ENCODE measurements at places on chromosomes 3 and 15.

DNA sequence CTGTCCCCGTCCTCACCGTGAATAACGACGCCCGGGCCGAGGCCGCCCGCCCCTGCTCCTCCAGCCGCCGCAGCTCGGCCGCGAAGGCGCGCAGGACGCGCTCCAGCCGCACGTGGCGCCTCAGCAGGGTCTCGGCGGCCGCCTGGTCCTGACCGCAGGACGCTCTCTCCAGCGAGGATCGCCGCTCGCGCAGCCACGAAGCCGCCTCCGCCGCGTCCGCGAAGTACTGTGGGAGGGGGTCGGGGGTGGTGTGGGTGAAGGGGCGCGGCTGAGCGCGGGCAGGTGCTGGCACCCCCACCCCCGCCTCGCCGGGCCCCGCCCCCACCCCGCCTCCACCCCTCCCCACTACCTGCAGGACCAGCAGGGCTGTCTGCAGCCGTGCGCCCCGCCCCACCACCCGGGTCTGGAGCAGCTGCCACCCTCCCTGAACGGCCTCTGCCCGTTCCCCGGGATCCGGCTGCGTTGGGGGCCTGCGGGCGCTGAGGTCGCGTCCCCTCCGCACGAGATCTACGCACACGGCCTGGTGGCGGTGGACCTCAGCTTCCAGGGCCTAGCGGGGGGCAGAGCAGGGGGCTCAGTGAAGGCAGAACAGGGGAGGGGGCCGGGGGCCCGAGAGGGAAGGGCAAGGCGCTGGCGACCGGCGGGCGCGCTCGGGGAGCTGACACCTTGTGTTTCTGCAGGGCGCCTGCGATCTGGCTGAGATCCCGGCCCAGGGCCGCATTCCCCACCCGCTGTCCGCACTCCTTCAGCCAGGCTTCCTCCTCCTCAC lies 11.7 kb downstream of the SPTBN5 start:
- DNase-seq, result no peak

- DNase-seq, result no peak
Measured at GRCh38 chr3:125236331-125236903, 23.9 kb upstream of the SLC12A8 start.

GRCh38 chr3:150759319-150759718 lies 3.6 kb downstream of the SIAH2 start:
- DNase-seq, result no peak

GRCh38 chr3:166446986-166447385 lies 609.8 kb upstream of the BCHE start:
- no peak for DNase-seq

DNA sequence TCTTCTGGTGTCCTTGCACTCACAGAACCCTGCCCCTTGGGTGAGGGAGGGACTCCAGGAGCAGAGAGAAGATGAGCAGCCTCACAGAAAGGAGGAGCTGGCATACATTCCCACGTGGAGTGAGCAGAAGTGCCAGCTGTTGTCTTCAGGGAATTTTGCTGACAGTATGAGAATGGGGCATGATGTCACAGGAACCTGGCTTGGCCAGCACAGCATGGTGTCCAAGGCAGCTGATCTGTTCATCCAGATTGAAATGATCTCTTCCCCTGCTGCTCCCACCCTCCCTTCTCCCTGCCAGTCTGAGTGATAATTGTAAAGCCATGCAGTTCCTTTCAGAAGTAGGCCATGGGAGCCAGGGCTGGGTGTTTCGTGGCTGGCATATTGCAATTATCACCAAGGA lies 53.3 kb downstream of the GJD2 start:
- DNase-seq, result no peak

DNA sequence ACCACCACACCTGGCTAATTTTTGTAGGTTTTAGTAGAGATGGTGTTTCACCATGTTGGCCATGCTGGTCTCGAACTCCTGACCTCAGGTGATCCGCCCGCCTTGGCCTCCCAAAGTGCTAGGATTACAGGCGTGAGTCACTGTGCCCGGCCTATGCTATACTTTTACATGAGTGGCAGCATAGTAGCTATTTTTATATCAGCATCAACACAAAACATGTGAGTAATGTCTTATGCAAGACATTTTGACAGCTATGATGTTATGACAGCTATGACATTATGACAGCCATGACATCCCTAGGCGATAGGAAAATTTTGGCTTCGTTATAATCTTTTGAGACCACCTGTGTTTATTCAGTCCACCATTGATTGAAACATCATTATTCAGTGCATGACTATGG lies 4.1 kb upstream of the NAALADL2 start:
- DNase-seq, result no peak

DNA sequence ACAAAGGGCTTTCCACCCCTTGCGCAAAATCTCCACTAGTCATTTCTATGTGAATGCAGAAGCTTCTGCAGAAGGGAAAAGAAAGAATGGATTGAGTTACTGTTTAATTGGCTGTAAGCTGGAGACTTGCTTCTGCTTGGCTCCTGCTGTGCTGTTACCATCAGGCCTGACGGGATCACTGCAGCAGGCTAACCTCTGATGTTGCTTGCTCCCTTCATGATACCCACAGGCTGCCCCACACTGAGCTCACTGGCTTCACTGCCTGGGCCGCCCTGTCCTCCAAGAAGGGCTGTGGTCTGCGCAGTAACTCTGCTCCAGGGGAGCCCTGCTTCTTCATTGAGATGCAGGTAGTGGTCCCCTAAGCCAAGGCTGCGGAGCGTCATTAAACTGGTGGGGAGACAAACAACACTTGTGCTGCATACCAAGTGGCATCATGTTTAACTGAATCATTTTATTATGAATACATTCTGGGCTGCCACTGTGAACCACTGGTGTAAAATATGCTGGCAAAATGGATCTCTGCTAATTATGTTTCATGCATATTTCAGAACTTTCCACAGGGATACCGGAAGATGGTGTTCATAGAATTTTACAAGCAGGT lies 78.6 kb downstream of the WDR49 start:
- no peak for DNase-seq

- no peak for DNase-seq
Measured at GRCh38 chr3:27095553-27096222, 273.5 kb downstream of the NEK10 start.

GRCh38 chr15:91068966-91069365 lies 31.1 kb upstream of the SV2B start:
- no peak for DNase-seq

- DNase-seq, result no peak
Measured at GRCh38 chr3:118213892-118214291, 820.8 kb downstream of the IGSF11 start.

DNA sequence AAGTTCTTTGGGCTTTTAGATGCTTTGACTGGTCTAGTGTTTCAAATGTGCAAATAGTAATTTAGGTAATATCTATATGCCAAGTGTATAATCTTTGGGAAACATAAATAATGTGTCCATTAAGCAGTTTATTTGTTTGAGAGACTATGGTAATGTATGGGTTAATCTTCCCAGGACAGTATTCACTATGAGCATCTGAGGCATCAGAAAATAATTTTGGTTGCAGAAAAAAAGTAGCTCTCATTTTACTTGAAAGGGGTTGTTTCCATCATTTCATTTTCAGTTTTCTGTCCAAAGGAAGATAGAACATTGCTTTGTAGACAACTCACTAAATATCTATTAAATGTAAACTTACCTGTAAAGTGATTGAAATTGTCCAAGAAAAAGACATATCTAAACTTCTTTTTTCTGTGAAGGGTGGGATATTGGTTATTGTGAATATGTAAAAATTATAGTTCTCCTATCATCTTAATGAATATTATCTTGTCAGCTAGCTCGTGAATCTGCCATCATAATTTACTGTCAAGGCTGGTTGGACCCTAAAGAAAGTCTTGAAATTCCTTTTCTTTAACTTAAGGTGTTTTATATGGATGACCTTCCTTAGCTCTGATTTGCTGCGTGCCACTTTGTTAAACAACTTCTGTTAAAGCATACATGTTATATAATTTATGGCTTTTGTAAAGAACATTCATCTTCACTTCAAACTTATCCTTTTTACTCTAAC lies 108.8 kb downstream of the EPHA3 start:
- no peak for DNase-seq

GRCh38 chr3:67689806-67690205 lies 35.4 kb upstream of the SUCLG2 start:
- no peak for DNase-seq

DNA sequence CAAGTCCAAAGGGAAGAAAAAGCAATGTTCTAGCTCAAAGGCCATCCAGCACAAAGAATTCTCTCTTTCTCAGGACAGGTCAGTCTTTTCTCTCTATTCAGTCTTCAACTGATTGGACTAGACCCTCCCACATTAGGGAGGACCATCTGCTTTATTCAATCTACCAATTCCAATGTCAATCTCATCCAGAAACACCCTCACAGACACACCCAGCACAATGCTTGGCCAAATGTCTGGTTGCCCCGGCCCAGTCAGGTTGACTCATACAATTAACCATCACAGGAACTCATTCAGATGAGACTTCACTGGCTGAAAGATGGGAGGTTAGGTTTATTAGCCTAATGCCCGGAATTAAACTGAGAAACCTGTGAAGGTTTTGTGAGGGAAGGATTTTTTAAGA lies 32.4 kb downstream of the ACAN start:
- DNase-seq, result no peak

DNA sequence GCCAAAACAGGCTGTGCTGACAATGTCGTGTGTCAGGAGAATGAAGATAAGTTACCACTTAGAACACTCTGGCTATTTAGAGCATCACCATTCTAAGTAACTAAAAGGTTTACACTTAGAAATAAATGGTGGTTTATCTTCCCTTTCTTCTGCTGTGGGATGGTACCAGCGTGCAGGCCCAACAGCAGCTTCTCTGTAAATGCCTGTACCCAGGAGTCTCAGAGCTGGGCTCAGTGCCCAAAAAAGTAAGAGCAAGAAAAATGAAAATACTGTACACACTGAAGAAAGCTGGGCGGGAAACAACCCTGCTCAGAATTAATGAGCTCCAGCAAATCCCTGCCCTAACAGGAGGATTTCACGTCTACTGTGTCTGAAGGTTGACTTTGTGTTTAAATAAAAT lies 206.5 kb downstream of the MFSD1 start:
- DNase-seq, result no peak

GRCh38 chr3:414063-414462 lies 217.5 kb downstream of the CHL1 start:
- no peak for DNase-seq

DNA sequence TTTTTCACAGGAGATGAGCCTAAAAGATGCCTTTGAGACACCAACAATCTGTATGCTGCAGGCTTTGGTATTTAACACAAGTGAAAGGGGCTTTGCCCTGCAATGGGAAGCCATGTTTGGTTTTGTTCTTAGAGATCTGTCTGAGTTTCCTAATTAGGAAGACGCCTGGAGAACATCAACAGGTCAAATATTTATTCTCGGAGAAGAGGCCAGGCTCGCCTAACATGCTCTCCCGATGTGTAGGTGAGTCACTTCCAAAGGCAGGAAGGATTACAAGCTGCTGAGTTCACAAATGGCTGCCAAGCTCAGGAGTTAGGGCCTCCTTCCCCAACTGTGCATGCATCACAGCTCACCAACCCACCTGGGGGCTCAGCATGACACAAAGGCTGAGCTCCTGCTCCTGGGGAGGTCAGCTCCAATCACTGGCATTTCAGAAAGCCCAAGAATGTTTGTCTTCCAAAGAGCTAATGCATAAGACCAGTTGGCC lies 119.5 kb upstream of the PRICKLE2 start:
- DNase-seq, result no peak

- DNase-seq, result no peak
Measured at GRCh38 chr15:76756381-76756780, 148.8 kb downstream of the SCAPER start.

- DNase-seq, result no peak
Measured at GRCh38 chr3:195183071-195183776, 87.7 kb downstream of the XXYLT1 start.

- DNase-seq, result no peak
Measured at GRCh38 chr3:158359339-158359738, 211.7 kb upstream of the MLF1 start.

DNA sequence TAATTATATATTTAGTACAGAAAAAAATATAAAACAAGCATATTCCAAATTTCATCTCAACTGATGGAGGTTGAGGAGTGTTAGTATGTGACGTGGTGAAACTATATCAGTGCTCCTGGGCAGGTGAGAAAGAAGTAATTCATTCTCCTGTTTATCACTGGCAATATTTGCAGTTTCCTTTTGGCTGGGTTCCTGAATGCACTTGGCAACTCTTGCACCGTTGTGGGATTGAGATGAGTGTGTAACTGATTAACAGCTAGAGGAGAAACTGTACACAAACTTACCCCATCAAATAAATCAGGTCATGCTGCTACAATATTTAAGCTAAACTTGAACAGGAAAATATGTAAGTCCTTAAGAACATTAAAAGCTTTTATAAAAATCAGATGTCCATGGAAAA lies 2.1 kb upstream of the ATP13A4 start:
- DNase-seq, result no peak

All from HS-5 (cell line).